ENCODE measurements at places on chromosomes 2 and 18.

- DNase-seq: no peak
Measured at GRCh38 chr2:201016859-201017258, 53.4 kb upstream of the ORC2 start.

GRCh38 chr2:239021651-239022436, 174.0 kb downstream of the TWIST2 start:
- DNase-seq: no peak

GRCh38 chr2:60268661-60269060, 284.8 kb downstream of the BCL11A start:
- DNase-seq: no peak

- DNase-seq: no peak
Measured at GRCh38 chr2:239267288-239267951, 133.4 kb downstream of the HDAC4 start.

- no peak for DNase-seq
Measured at GRCh38 chr2:27185331-27186026, 26.4 kb upstream of the ATRAID start.

GRCh38 chr18:69599377-69599776, 198.7 kb downstream of the DOK6 start:
- no peak for DNase-seq

GRCh38 chr2:129741623-129742022, 237.8 kb upstream of the RAB6C start:
- DNase-seq: no peak

GRCh38 chr2:177651833-177652232, 259.3 kb downstream of the AGPS start:
- no peak for DNase-seq

DNA sequence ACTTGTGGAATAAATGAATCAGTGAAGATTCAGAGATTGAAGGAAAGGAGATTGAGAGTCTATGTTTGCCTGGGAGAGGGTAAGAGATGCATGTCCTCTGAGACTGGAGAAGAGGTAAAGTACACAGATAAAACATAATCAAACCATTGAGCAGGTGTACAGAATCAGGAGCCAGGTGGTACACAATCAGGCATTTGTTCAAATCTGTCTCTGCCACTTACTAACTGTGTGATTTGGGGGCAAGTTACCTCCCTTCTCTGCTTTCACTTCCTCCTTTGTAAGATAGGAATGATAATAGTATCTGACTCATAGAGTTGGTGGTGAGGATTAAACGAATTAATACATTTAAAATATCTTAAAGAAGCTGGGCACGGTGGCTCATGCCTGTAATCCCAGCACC, 94.0 kb downstream of the CDK15 start:
- DNase-seq: no peak

GRCh38 chr2:241417626-241418025, 61.5 kb downstream of the FARP2 start:
- DNase-seq: no peak

- no peak for DNase-seq
Measured at GRCh38 chr2:13018490-13018889, 301.8 kb downstream of the TRIB2 start.

GRCh38 chr2:5849562-5849961, 157.4 kb downstream of the SOX11 start:
- no peak for DNase-seq

DNA sequence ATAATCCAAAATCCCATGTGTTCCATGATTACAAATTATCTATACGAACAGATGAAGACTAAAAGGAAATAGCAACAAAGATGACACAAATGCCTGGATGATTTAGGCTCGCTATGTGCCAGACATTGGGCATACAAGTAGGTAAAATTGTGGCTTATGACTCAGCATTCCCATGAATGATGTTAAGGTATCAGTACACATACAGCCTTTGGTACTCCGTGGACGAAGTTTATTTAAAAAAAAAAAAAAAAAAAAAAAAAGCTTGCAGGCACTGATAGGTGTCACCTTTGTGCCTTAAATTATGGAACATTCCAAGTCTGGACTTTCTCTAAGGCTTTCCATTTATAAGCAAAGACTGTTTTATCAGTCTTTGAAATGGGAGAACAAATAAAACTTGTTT, 2.7 kb downstream of the CHAC2 start:
- DNase-seq: no peak

DNA sequence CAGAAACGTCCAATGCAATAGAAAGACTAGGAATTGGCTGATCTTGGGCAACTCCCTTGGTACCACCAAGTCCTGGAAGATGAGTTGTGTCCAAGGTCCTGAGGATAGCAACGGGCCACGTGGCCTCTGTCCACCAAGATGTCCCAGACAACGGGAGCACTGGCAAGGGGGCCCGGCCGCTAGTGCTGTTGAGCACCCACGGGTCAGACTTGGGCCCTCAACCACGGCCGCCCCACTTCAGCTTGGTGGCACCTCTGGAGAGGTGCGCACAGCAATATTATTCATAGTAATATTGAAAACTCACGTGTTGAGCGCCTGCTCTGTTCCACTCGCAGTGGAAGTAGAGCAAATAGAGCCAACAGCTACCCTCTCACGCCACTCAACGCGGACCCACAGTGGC, 19.0 kb downstream of the PASK start:
- DNase-seq: no peak

GRCh38 chr2:68000170-68000825, 62.5 kb downstream of the C1D start:
- no peak for DNase-seq

- no peak for DNase-seq
Measured at GRCh38 chr18:46335534-46336101, 231.4 kb downstream of the HAUS1 start.

DNA sequence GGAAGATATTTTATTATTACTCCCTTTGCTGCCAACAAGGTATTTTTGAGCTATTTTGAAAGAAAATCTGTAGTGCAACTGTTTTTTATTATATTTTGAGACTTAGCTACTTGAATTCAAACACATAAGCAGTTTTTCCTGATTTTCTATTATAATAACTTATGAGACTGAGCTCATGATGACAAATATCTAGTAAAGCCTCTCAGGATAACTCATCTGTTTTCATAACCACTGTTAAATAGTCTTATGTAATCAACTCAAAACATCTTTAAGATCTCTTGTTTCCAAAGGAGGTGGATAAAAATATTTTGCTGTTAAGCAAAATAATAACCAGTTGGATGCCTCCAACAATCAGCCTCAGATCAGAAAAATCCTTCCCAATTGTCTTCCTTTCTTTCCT, 21.9 kb upstream of the PPP1CB start:
- peak; percentile 64 for DNase-seq

GRCh38 chr2:203155406-203155805, 83.4 kb upstream of the CYP20A1 start:
- peak; percentile 3 for DNase-seq

GRCh38 chr2:86000131-86000937, 105.4 kb downstream of the POLR1A start:
- no peak for DNase-seq

- no peak for DNase-seq
Measured at GRCh38 chr2:144701259-144701658, 181.3 kb upstream of the ZEB2 start.

GRCh38 chr2:238868616-238869292, 20.9 kb downstream of the TWIST2 start:
- no peak for DNase-seq

DNA sequence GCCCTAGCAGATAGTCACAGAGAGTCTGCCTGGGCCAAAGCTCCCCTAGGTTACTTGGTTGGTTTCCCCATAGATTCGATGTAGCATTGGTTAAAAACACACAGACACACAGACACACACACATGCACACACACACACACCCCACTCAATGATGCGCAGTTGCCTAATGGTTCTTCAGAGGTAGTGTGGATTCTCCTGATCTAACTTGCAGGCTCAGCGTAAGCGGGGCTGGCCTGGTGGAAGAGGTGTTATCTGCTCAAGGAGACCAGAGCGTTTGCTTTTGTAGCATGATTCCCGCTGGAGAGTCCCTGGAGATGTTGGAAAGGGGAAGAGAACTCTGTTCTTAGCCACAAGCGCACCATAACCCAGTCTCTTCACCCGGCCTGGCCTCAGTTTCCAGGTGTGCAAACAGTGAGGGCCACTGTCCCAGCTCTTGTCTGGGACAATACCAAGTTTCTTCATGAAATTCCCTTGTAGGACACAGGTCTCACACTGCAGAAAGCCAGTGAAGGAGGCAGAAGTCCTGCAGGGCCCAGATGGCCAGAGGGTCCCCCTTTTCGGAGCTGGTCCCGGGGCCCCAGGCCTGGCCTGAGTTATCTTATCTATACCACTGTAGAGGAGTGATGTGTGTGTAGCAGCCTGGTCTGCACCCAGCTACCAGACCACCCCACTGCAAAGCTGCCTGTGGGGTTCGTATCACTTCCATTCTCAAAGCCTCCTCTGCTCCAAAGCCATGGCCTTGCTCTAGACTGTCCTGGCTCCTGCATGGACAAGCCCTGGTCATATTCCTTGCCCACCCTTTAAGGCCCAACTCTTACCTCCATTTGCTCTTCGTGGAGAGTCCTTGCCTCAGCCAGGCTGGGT, 3.7 kb downstream of the ACKR3 start:
- no peak for DNase-seq

GRCh38 chr18:78240627-78241252, 738.9 kb upstream of the SALL3 start:
- DNase-seq: no peak
